ENCODE measurements at places on chromosomes 2 and 18.

GRCh38 chr2:229170171-229170570 lies 100.9 kb downstream of the PID1 start:
- DNase-seq = no peak

DNA sequence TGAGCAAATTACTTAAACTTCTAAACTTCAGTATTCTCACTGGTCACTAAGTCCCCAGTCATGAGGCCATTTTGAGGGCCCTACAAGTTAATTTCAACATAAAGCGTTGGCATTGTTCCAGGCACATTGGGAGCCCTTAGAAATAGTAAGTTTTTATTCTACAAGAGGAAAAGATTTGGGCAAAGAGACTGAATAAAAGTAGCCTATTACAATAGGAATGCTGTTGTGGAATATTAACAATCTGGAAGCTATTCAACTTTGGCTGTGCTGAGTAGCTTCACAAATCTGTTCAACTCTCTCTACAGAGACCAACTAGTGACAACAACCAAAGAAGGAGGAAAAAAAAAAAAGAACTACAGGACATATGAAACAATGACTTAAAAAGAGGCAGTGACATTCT lies 1287.5 kb upstream of the NXPH2 start:
- no peak for DNase-seq

DNA sequence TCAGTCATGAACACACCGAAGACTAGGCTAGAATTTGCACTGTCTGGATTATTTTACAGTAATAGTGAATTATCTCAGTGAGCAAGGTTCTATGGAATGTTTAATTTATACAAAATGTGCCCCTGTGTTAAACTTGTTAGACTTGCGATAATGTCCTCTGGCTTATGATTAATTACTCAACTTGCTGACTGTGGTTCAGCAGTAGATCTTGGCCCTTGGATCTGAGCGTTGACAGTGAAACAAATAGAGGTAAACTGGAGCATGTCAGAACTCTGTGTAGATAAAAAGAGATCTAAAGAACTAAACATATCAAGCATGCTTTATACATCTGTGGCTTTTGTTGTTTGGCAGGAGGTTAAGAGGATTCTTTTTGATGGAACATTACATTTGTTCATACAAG lies 407.6 kb downstream of the DSEL start:
- DNase-seq = no peak

DNA sequence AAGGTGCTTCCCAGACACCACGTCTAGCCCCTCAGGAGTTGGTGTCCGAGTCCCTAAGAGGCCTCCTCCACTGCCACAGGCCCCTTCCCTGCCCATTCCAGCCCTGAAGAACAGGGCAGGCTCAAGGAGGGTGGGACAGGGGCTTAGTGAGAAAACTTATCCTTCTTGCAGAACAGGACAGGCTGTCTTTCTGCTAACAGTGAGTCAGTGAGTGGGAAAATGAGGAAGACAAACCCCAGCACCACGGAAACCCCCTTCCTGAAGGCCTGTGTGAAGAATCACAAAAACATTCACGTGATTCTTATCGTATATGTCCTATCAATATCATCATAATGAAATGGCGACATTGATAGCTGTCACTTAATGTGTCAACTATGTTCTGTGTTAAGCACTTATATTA lies 9.8 kb downstream of the FZD7 start:
- DNase-seq = no peak

DNA sequence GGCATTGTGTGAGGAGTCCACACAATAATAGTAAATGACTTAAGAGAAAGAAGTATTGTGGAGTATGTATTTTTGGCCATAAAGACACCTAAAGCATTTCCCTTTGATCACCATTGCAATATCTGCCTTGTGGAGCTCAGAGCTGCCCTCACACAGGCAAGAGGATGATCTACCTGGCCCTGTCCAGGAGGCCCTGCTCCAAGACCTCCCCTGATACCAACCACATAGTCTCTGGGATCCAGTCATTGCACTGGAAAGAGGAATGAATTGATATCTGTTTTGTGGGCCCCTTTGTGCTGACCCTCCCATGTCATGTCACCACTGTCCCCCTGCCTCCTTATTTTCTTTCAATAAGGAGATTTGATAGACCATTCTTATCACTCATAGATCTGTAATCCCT lies 430.6 kb upstream of the TNP1 start:
- DNase-seq = no peak

DNA sequence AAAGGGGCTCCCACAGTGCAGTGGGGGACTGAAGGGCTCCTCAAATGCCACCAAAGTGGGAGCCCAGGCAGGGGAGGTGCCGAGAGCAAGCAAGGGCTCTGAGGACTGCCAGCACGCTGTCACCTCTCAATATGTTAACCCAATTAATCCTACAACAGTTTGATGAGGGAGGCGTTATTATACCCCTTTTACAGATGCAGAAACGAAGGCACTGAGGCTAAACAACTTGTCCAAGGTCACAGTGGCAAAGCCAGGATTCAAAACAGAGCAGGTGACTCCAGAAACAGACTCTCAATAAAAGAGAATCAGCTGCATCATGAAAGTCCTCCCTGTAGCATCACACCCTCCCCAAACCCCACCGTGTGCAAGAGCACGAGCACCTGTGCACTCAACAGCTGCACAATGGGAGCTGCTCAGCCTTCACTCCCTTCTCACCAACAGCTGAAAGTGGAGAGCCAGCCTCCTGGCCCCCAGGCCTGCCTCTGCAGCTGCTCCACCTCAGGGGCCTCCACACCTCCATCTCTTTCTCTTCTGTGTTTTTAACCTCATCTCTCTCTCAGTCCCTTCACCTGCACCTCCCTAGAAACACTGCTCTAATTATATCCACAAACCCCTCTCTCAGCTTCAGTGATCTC lies 8.1 kb downstream of the NPC1 start:
- no peak for DNase-seq

- DNase-seq = no peak
Measured at GRCh38 chr2:100749771-100750542, 70.0 kb upstream of the NPAS2 start.

DNA sequence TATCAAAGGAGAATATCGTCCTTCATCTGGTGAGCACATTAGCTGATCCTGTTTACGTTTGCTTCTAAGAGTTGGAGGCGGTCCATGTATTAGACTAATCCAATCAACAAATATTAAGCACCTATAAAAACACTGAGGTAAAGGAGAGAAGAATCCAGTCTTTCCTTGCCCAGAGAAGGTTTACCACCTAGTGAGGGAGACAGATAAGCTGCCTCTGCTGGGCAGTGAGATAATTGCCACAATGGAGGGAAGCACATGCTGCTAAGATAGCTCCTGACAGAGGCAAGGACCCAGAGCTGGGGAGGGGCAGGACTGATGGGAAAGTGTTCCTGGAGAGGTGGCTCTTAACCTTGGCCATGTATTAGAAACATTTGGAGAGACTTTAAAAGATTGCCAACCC lies 36.7 kb upstream of the ST8SIA5 start:
- DNase-seq = no peak

DNA sequence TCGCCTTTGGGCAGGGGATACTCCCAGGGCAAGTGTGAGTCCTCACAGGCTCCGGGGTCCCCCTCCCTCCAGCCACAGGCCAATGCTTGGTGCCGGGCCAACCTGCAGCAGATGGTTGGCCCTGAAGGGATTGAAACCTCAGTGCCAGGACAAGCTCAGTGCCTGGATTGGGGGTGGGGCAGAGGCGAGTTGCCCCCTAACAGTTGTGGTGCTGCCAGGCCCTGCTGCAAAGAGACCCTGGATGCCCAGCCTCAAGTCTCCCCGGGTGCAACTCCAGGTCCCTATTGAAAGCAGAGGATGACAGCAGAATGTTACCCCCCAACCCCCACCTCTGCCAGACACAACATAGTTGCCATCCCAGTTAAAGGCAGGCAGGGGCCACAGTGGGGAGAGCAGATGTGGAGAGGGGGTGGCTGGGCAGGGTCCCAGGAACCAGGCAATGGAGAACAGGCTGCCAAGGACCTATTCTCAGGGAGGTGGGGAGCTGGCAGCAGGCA lies 9.5 kb upstream of the RNF103 start:
- DNase-seq = no peak

- DNase-seq = no peak
Measured at GRCh38 chr2:185583058-185583816, 155.4 kb upstream of the FSIP2 start.

GRCh38 chr2:161975813-161976160 lies 98.2 kb downstream of the DPP4 start:
- no peak for DNase-seq

GRCh38 chr2:60226943-60227342 lies 326.5 kb downstream of the BCL11A start:
- no peak for DNase-seq

All from stimulated activated CD4-positive, alpha-beta T cell treated with anti-CD3 and anti-CD28 coated beads, Interleukin-15, amount 100 ng/mL, for 1 hour (primary cell).